Upper lobe of left lung (tissue), 6 donors: ENCODE measurements at places on chromosomes 5 and 9.

DNA sequence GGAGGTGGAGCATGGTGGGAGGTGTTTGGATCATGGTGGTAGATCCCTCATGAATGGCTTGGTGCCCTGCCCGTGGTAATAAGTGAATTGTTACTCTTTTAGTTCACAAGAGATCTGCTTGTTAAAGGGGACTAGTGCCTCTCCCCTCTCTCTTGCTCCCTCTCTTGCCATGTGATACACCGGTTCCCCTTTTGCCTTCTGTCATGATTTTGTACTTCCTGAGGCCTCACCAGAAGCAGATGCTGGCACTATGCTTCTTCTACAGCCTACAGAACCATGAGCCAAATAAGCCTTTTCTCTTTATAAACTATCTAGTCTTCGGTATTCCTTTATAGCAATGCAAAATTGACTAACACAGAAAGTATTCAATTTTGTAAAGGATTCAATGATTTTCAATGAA is 817.1 kb downstream of the TLR4 start:
- no peak for DNase-seq

DNA sequence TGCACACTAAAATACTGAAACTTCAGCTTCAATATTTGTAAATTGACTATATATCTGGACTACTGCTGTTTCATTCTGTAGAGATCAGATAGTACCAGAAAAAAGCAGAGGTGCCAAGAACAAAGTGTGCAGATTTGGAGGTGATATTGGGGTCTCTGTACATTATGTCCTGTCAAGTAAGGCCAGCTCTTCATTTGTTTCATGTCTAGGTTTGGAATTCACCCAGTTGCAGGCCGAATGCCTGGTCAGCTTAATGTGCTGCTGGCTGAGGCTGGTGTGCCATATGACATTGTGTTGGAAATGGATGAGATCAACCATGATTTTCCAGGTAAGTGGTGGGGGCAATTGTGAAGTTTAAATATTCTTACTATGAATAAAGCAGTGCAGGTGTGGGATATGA is 96.9 kb downstream of the NNT start:
- no peak for DNase-seq

DNA sequence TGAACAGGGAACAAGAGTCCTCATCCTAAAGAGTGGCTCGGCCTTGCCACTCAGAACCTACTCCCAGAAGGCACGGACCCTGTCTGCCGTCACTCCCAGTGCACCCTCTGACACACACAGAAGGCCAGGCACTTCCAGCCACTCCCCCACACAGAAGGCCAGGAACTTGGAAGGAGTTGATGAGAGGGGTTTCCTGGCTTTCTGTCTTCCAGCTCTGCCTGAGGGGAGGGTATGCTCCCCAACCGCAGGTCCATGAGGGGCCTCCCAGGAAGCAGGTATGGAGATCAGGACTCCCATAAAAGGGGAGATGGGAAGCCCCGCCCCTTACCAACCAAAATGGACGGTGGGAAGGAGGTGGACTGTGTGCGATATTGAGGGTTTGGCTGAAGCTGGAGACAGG is 247.6 kb upstream of the IRX4 start:
- DNase-seq, result no peak

GRCh38 chr5:132776131-132776937 is 705 bp downstream of the SEPTIN8 start:
- DNase-seq, result no peak

GRCh38 chr9:136225748-136226679 is 19.6 kb downstream of the QSOX2 start:
- DNase-seq, result peak; percentile 43

- DNase-seq, result peak; percentile 17
Observed at GRCh38 chr9:14515571-14516198, 177.5 kb downstream of the ZDHHC21 start.

- DNase-seq, result no peak
Observed at GRCh38 chr9:86202338-86202882, 57.0 kb downstream of the C9orf153 start.

- DNase-seq, result no peak
Observed at GRCh38 chr9:98191181-98191608, 1.2 kb downstream of the CORO2A start.

GRCh38 chr9:133585481-133586351 is 23.5 kb downstream of the FAM163B start:
- DNase-seq, result peak; percentile 52

DNA sequence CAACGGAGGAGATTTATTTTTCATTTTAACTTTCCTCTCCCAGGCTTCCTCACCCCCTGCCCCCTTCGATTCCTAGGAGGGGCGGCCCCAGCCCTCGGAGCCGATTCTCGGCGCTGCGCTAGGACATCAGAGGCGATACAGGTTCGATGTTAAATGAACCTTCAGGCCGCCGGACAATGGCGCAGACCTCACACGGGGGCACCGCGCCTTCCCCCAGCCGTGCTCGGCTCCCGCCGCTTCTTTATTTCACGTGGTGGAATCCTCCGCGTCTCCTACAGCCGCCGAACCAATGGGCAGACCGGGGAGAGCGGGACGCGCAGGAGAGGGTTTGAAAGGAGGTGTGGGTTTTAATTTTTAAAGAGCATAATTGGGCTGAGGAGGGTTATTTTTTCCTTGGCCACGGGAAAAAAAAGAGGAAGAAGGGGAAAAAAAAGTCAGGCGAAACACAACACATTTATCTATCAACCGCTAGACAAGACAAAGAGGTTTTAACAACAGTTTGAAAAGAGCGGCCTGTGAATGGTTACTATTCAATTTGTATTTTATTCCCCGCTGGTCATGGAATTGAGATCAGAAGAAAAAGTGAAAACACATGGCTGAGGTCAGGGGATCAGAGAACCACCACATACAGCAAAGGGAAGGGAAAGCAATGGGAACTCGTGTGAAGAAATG is 126.8 kb downstream of the TMEM174 start:
- peak; percentile 65 for DNase-seq

DNA sequence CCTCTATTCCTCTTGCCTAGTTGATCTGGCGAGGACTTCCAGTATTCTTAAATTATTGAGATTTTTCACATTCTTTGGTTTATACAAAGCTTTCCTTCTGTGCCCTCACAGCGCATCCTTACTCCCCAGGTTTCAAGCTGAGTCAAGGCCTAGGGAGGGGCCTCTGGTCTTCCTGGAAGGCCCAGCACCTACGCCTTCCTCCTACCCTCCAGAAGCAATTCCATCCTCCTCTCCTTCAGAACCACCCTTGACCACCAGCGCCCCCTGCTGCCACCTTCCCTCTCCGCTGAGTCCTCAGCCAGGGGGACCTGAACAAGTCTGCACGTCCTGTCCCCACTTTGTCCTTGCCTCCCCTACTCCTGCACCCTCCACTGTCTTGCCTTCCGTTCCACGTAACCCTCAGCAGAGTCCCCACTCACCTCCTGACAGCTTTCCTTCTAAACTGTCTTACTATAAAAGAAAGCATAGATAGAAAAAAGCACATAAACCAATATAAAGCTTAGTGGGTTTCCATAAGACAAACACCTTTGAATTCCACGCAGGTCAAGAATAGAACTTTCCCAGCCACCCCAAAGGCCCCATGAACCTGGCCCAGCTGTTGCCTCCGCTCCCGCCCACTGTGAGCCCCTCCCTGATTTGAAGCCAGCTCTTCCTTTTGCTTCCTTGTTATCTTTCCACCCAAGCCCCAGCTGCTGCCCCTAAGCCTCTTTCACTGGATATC is 63.0 kb upstream of the CTSL start:
- DNase-seq, result peak; percentile 72

DNA sequence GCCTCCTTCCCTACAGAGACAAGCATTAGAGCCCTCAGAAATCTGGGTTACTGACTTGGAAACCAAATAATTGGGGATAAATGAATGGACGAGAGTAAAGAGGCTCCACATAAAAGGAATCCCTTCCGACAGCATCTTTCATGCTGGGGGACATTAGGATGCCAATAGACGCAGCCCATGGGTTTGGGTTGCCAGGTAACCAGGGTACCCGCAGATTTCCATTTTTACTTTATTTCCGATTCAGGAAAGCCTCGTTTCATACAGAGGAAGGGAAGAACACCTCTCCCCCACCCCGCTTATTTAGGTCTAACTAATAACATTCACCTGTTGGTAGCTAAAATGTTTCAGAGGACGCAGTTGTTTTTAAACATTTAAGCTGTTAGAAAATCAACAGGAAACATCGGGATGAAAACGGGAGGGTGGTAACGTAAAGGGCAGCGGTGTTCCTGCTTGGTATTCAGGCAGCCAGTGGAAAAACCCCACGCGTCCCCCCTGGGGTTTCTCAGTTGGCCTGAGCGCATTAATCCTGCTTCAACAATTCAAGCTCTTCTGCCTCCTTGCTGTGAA is 179.5 kb downstream of the YTHDC2 start:
- DNase-seq, result no peak

GRCh38 chr9:113587471-113588031 is 124.0 kb downstream of the RGS3 start:
- no peak for DNase-seq

- no peak for DNase-seq
Observed at GRCh38 chr9:137069508-137070091, 757 bp downstream of the SAPCD2 start.

GRCh38 chr5:80834710-80835109 is 125.5 kb upstream of the RASGRF2 start:
- DNase-seq, result no peak

DNA sequence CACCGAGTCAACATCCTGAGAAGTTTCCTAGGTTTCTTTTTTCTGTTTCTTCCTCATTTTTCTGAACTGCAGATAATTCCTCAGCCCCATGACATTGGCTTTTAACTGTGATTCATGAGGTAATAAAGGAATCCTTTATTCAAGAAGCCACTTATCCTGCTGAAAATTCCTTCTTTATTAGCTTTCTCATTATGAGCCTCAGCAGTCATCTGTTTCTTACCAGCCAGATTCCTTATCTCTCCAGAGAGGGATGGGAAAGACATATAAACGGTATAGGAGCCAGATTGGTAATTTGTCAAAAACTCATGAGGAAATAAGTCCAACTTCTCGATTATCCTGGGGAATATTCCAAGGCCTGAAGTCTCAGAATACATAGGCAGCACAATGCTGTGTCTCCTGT is 465.4 kb downstream of the ICE1 start:
- DNase-seq, result no peak

- DNase-seq, result no peak
Observed at GRCh38 chr5:58717303-58718007, 134.6 kb downstream of the RAB3C start.

DNA sequence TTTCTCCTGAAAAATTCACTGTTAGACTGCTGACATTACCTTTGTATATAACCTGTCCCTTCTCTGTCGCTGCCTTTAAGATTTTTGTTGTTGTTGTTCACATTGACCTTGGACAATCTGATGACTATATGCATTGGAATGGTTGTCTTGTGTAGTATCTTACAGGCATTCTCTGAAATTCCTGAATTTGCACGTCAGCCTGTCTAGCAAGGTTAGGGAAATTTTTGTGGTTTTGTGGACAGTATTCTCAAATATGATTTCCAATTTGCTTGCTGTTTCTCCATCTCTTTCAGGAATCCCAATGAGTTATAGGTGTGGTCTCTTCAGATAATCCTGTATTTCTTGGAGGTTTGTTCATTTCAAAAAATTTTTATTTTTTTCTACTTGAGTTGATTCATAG is 140.8 kb downstream of the PRR16 start:
- no peak for DNase-seq

- no peak for DNase-seq
Observed at GRCh38 chr5:1291611-1292080, 3.2 kb downstream of the TERT start.

GRCh38 chr9:70260007-70260443 is 1.2 kb downstream of the SMC5 start:
- peak; percentile 75 for DNase-seq

DNA sequence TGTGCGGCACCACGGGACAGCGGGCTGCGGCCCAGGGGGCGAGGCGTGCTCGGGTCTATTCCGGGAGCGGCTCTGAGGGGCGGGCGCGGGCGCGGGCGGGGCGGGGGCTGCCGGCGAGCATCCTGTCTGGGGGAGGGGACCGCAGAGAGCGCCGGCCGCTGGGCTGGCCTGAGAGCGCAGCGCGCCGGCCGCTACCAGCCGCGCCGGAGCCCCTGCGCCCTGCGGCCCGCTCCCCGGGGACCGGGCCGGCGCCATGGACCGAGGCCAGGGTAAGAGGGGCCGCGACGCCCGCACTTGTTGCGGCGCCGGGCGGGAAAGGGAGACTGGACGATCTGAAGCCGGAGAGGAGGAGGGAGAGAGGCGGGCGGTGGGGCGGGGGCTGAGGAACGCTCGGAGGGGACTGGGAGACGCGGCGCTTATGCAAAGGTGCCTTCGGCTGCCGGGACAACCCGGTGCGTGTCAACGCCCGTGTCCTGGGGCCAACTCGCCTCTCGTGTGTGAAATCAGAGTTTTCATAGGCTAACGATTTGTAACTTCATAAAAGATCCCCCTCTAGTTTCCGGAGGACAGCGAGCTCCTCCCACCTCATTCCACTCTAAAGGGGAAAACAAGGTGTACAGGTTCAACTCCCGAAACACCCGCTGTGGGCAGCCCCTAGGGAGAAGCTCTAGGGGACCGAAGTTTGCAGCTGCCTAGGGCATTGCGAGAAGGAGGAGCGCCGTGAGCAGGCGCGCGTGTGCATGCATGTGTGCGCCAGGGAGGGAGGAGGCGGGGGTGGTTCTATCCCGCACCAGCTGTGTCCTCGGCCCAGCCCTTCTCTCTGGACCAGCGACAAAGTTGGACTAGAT is at the start of gene AFAP1L1:
AFAP1L1 (plus strand) TSS at position 144 of the 848 bp plus-strand sequence; CDS start at position 254, 110 bp downstream.
- DNase-seq, result peak; percentile 65

DNA sequence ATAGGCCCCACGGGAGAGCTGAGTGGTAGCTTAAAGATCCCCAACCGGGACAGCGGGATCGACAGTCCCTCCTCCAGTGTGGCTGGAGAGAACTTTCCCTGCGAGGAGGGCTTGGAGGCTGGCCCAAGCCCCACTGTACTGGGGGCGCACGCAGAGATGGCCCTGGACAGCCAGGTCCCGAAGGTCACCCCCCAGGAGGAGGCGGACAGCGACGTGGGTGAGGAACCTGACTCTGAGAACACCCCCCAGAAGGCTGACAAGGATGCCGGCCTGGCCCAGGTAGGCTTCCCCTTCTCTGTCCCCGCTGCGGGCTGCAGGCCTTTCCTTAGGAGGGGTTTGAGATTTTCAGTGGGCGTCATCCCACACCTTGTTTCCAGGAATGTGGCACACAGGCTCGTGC is 29.1 kb downstream of the FGD3 start:
- DNase-seq, result no peak

GRCh38 chr5:17192191-17192590 is 25.2 kb upstream of the BASP1 start:
- DNase-seq, result no peak

DNA sequence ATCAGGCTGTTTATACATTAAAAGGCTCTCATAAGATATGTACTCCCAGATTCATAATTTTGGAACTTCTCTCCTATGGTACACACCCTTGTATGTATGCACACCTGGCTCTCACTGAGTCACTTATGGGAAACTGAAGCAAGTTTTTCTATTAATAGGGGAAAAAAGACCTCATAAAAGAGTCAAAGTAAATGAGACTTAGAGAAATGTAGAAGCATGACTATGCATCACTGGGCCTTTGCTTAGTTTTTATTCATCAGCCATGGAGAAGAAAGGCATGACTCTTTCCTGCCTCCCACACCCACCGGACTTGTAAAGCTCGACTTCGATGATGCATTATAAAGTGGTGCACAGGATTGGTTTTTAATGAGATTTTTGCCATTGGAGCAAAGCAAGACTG is 28.2 kb downstream of the MTAP start:
- no peak for DNase-seq
